ENCODE measurements at places on chromosomes 2 and 18. TPM values are rescaled to one million over a fixed set of nuclear protein-coding genes. Genes with fewer than 3 reads are reported as not detected.

Gene VSNL1
- total RNA-seq: 5.4 TPM

Gene ZDBF2
- 18.3 TPM for total RNA-seq

Gene PFN4
- not detected for total RNA-seq

Gene IL1A
- not detected for total RNA-seq

Gene C2orf81
- 0.53 TPM for total RNA-seq

DNA sequence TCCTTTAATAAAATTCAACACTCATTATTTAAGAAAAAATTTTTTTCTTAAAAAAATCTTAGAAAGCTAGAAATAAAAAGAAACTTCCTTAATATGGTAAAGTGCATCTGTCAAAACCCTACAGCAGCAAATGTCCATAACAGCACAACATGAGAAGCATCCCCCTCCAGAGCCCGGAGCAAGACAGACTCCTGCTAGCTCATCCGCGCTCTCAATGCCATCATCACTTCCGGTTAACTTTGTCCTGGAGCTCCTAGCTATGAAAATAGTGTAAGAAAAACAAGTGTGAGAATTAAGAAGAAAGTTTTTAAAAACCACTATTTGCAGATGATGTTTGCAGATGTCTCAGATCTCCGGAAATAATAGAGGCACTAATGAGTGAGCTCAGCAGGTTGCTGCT, 103.1 kb downstream of the TEX51 start:
- no peak for DNase-seq

DNA sequence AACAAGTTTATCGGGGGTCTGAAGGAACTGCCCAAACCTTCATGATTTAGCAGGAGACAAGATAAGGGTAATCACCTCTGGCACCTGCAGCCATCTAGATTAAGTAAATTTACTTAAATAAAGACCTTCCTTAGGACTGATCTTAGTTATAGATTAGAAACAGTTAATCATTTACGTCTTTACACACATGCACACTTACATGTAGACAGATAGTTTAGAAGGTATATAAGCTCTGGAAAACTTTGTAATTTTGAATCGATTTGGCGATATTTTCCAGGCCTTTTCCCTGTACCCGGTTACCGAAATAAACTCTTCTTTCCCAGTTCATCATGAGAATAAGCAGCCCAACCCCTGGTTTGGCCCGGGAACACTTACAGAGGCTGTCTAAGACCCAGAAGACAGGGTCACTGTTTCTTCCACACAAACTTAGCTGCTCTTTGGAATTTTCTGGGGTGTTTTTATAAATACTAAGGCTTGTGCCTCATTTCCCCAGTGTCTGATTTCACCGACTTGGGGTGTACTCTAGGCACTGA, 560 bp upstream of the SKA1 start:
- peak; percentile 19 for DNase-seq

GRCh38 chr2:105675841-105676240, 68.9 kb upstream of the NCK2 start:
- no peak for DNase-seq

DNA sequence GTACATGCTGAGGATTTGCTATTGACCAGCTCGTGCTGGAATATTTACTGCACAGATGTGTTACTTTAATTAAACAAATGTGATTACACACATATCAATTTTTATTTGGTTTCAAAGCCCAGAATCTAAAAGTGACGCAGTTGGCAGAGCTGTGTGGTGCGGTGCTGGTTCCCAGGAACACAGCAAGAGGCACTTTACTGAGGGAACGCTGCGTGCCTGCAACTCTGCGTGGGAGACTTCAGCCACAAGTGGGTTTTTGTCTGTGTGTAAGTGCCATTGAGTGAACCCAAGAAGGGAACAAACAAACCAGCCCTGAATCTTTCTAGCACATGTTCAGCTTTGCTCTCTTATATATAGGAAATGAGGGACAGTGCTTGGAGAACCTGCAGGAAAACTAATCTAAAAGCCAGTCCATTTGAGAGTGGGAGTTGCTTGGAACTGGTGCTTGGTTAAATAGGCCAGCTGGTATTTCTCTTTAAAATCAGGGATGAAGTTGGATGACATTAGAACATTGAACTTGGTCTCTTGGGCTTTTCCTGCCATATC, 196.6 kb upstream of the CELF4 start:
- no peak for DNase-seq
